ENCODE measurements at places on chromosomes 6 and 20.

DNA sequence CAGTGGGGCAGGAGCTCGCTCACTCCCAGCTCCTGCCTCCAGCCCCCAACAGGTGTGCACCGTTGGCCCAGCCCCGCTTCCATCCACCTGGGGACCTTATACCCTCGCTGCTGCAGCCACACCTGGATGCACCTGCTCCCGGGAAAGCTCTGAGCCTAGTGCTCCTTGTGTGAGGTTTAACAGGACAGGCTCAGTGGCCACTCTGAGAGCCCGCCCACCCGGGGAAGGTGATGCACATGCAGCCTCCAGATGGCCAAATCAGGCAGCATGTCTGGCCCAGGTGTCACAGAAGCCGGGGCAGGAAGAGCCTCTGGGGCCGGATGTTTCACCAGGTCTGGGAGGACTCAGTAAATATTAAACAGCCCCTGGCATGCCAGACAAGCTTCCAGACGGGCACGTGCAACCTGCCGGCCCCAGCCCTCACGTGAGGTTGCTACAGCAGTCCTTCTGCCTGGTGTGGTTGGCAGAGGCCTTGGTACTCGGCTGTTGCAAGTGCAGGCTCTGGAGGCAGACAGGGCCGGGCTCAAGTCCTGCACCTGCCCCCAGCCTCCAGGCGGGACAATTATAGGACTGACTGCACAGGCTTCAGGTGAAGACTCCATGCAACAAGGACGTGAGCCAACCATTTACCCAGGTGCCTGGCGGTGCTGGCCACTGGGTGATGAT lies 66.9 kb downstream of the RIPOR3 start:
- no peak for DNase-seq

DNA sequence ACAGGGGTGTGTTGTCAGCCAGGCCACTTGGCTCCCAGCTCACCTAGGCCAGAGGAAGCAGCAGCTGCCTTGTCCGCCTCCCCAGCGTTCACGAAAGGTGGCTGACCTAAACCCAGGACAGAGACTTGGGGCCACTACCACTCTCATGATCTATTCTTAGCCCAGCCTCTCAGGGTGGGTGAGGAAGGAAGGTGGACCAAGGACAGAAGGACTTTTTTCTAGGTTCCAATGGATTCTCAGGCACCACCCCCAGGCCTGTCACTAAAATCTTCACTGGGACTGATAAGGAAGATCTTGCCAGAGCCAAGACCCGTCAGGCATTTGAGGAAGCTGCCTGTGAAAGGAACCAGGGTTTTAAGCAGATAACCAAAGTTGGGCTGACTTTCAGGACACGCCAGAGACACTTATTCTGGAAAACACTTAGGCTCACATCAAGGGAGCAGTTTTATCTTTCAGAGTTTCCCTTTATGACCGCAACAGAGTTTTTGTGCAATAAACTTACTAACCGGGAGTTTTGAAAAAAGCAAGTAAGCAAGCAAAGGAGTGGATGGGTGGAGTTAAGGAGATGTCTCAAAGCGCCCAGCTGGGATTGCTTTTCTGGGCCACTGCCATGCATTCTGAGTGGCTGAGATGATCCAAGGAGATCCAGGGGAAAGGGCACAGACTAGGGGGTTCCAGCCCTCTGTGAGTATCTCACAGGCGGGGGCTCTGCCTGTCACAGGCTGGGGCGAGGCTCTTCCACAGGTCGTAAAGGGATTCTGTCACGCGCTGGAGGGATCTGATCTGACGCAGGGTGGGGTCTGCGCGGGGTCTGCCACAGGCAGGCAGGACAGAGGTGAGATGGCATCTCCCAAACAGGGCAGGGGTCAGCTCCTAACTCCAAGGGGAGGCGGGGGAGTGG lies 989 bp downstream of the FITM2 start:
- DNase-seq = peak; percentile 2

DNA sequence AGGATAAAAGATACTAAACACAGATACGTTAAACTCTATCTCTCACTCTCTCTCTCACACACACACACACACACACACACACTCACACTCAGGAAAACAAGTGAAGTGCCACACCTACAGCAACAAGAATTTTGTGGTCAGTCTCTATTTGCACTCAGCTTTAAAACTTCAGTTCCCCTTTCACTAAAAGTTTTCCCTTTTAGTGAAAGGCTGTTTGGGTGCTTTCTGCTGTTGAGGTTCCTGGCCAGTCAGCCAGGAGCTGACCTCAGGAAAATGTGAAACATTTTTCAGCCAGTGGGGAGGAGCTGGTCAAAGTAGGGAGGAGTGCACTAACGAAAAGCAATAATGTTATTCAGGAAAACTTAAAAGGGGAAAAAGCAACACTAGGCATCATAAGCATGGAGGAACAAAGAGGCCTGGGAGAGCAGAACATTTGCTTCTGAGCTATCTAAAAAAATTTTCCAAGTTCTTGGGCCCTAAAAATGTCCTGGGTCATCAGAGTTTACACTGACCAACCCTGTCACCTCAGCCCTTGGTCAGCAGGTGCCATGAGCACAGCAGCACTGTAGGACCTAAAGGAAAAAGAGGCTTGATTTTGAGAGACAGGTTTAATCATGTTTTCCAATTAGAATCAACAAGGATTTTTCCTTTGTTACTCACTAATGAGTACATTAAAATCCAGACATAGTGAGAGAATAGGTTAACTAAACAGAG lies 30.7 kb upstream of the NT5E start:
- DNase-seq = no peak

GRCh38 chr6:121236984-121237383 lies 97.3 kb downstream of the TBC1D32 start:
- DNase-seq = no peak

- no peak for DNase-seq
Measured at GRCh38 chr20:50267041-50267865, 76.6 kb downstream of the CEBPB start.

- no peak for DNase-seq
Measured at GRCh38 chr20:53052380-53052779, 80.2 kb downstream of the TSHZ2 start.

- no peak for DNase-seq
Measured at GRCh38 chr20:61347443-61347842, 95.4 kb downstream of the CDH4 start.

GRCh38 chr6:36757206-36757605 lies 59.6 kb downstream of the RAB44 start:
- DNase-seq = peak; percentile 75

- DNase-seq = no peak
Measured at GRCh38 chr6:73062130-73062529, 163.2 kb downstream of the KHDC1L start.

DNA sequence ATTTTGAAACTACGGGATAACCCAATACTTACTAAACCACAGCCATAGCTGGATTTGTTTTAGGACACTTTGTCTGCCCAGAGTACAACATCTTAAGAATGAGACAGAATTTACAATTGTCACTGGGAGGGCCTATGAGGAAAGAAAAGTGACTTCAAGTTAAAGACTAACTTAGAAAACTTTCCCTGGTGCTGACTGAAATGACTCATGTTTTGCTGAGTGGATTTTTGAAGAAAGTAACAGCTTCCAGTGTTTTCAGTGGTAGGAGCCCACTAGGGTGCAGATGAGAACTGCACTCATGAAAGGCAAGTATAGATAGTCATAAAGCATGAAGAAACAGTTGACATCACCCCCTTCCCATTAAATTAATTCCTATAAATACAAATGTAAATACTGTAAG lies 988.2 kb upstream of the MAP3K7 start:
- no peak for DNase-seq

DNA sequence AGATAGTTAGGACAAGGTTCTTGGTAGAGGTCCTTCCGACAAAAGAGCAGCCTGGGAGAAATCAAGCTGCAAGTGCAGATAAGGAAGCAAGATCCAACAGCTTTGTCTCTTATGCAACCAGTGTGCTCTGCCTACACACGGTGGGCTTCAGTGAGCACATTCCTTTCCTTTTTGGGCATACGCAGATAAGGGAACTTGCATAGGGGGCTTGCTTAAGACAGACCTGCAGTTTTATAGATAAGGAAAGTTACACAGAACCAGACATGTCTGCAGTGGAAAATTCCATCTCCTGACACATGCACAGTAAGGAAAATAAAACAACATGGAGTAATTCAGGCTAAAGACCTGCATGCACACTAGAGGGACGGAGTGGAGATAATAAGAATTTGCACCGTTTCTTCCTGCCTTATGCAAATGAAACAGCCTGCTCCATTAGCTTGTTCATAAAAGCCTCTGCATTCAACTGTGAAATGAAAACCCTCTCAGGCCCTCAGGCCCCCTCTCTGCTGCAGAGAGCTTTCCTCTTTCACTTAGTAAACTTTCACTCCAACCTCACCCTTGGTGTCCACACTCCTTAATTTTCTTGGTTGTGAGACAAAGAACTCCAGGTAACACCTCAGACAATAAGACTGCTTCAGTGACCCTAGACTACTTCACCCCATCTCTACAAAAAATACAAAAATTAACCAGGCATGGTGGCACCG lies 97.5 kb upstream of the MYLIP start:
- no peak for DNase-seq

GRCh38 chr20:62907384-62908317 lies 18.7 kb downstream of the DIDO1 start:
- DNase-seq = no peak

DNA sequence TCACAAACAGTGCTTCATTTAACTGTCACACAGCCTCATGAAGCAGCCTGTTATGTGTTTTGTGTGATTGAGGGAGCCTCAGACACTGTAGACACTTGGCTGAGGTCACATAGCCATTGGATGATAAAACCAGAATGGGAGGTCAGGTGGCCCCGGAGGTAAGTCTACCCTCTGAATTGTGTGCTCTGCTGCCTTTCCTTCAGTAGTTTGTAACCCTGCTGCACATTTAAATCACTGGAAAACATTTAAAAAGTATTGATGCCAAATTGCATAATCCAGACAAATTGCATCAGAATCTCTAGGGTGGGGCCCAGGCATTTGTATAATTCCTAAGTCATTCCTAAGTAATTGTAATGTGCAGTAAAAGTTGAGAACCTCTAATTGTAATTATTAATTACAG lies 85.2 kb upstream of the ECI2 start:
- DNase-seq = no peak

DNA sequence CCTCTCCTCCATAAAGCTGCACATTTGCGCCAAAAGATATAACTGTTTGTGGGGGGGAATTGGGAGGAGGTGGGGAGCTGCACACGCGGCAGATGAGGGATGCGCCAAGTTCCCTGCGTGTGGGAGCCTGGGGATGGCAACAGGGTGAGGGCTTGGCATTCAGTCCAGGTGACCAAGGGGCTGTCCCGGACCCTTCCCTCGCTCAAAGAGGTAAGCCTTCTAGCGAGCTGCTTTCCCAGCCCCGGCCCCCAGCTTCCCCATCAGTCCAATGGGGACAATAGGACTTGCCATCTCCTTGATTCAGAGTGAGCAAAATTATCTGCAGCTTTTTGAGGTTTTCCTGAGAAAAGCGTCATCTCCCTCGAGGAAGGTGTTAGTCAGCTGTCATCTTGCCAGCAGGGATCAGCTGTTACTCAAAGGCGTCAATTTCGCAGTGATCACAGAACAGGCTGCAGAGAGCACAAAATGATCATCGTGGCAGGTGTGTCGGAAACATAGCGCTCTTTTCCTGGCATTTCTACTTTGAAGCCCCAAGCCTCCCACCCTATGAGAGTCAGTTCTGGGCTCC lies 21.3 kb downstream of the ZNF831 start:
- DNase-seq = no peak

DNA sequence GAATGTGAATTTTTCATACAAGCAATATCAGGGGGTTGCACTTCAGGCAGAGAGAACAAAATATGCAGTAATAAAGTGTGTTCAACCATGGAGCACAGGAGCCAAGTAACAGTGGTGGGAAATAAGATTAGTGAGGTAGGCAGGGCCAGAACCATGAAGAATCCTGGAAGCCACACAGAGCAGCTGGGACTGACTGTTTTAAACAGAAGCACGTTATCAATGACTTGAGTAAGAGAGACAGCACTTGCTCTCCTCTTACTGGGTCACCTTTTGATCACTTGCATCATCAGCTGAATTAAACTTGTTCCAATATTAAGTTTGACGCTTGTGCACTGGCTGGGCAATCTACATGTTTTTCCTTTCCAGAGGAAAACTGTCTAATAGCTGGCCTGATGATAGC lies 238.5 kb downstream of the TBX18 start:
- no peak for DNase-seq

DNA sequence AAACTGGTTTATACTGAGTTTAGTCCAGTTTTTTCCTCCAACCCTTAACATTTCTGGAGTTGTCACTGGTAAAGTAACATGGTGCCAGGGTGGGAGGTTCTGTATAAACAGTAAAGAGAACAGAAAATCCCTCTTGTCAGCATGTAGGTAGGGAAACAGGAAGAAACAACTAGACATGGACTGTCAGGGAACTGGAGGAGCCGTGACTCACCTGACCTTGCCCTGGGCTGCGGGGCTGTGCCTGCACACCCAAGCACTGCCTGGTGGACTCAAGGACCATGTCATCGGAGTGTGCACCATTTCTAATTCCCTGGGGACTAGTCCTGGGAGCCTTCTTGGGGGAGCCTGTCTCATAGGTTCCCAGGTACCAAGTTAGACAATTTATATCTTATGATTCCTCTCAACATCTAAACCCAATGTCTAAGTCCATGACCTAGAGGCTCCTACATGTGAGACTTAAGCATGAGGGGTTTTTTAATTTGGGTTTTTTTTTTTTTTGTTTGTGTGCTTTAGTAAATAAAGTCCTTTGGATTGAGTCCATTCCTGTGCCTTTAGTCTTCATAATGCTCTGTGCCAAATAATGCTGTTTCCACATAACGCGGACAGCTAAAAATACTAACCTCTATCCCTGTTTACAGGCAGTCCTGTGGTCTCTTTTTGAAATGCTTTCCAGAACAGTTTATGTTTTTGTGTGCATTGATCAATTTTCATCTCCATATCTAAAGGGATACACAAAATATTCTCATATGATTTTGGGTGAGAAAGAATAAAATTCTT lies 136.9 kb upstream of the SUPT3H start:
- no peak for DNase-seq

DNA sequence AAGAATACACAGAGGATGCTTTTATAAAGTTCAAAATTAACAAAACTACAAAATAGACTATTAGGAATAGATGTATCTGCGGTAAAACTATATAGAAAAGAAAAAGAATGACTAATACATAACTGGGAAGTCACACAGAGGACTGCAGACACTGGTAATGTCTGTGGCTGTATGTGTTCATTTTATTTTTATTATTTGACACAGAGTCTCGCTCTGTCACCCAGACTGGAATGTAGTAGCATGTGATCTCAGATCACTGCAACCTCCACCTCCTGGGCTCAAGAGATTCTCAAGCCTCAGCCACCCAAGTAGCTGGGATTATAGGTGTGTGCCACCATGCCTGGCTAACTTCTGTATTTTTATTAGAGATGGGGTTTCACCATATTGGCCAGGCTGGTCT lies 38.9 kb downstream of the ESF1 start:
- DNase-seq = no peak

All from activated CD4-positive, alpha-beta T cell treated with anti-CD3 and anti-CD28 coated beads, Interleukin-2, amount 50 U/mL, for 16 hours (primary cell).